ENCODE measurements at places on chromosomes 1 and 21. TPM values are rescaled to one million over a fixed set of nuclear protein-coding genes. Genes with fewer than 3 reads are reported as not detected.

Gene FAM151A
- total RNA-seq: not detected

Gene LCE1F
- not detected for total RNA-seq

Gene NBPF6
- total RNA-seq: not detected

Gene SPRR2B
- total RNA-seq: not detected

Gene OR2G6
- total RNA-seq: not detected

Gene VCAM1
- total RNA-seq: 0.05 TPM

Gene OR4F29
- total RNA-seq: not detected

Gene INAVA
- total RNA-seq: 40.5 TPM

Gene PDPN
- total RNA-seq: not detected

Gene RIMKLA
- total RNA-seq: 0.97 TPM

Gene LRRC42
- total RNA-seq: 26.0 TPM

Gene SEC16B
- 0.83 TPM for total RNA-seq

Gene TNFRSF1B
- 0.28 TPM for total RNA-seq

Gene TRPM2
- total RNA-seq: 9.4 TPM

Gene SNX7
- 23.7 TPM for total RNA-seq

Gene OVAAL
- total RNA-seq: not detected

Gene MARK1
- total RNA-seq: 0.06 TPM

Gene ATAD3C
- not detected for total RNA-seq

Gene ADAM30
- not detected for total RNA-seq

Gene RGL1
- 0.93 TPM for total RNA-seq

Gene S100A12
- total RNA-seq: not detected

Gene ERVH48-1
- total RNA-seq: not detected

Gene DIPK1A
- total RNA-seq: 9.5 TPM

Gene CD2
- not detected for total RNA-seq

Gene TBX19
- 0.86 TPM for total RNA-seq

Gene TMEM52
- 0.65 TPM for total RNA-seq

Gene FCGR2B
- total RNA-seq: not detected

Gene RCSD1
- 0.06 TPM for total RNA-seq

Gene C1orf74
- total RNA-seq: 1.9 TPM

Gene PALMD
- total RNA-seq: 0.57 TPM

Gene IKBKE
- 9.2 TPM for total RNA-seq

Gene GPR25
- not detected for total RNA-seq
